ENCODE measurements at places on chromosomes 16 and 17. TPM values are rescaled to one million over a fixed set of nuclear protein-coding genes. Genes with fewer than 3 reads are reported as not detected.

IL34 gene
- total RNA-seq = 0.69 TPM

STAT5A gene
- 1.7 TPM for total RNA-seq

KRT14 gene
- total RNA-seq = 6,767 TPM

HSF4 gene
- total RNA-seq = 2.3 TPM

HCRT gene
- total RNA-seq = not detected
